ENCODE measurements at places on chromosomes 4 and X.

DNA sequence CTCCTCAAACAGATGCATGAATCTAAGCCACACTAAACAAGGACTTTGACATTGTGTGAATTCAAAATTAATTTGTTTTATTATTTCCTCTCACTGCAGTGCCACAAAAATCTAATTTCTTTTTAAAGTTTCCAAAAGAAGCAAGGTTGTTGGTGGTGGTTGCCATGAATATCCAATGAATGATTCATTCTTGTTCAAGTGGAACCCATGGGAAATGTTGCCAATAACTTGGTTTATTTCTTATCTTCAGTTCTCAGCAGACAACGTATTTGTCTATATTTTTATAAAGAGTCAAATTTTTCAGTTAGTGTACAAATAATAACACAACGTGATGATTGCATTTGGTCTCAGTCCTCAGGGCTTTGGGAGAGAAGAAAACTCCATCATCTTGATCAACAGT lies 309.4 kb upstream of the NOCT start:
- no peak for DNase-seq

DNA sequence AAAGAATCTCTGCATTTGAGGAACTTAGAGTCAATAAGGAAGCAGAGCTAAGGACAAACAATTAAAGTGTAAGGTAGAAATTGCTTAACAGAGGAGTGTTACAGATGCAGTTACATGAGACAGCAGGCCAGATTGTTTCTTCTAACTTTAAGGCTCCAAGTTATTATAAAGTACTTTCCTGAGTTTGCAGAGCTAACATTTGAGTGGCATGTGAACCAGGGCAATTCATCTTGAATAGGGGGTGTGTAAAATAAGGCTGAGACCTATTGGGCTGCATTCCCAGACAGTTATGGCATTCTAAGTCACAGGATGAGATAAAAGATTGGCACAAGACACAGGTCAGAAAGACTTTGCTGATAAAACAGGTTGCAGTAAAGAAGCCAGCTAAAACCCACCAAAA lies 7.6 kb upstream of the LNX1 start:
- DNase-seq, result no peak

DNA sequence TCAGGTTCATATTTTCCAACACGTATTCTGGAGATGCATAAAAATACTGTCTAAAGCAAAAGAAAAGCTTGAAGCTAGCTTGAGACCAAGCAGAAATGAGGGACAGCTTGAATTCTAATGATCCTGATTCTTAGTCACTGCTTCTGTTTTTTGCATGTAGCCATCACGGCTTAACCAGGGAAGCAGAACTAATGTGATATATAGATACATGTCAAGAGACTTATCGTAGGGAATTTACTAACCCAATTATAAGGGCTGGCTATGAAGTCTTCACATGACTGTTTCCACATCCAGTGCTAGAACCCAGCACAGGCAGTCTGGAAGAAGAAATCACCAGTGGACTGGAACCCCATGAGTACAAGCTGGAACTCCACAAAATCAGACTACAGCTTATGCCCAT lies 85.2 kb upstream of the SLIT2 start:
- no peak for DNase-seq

DNA sequence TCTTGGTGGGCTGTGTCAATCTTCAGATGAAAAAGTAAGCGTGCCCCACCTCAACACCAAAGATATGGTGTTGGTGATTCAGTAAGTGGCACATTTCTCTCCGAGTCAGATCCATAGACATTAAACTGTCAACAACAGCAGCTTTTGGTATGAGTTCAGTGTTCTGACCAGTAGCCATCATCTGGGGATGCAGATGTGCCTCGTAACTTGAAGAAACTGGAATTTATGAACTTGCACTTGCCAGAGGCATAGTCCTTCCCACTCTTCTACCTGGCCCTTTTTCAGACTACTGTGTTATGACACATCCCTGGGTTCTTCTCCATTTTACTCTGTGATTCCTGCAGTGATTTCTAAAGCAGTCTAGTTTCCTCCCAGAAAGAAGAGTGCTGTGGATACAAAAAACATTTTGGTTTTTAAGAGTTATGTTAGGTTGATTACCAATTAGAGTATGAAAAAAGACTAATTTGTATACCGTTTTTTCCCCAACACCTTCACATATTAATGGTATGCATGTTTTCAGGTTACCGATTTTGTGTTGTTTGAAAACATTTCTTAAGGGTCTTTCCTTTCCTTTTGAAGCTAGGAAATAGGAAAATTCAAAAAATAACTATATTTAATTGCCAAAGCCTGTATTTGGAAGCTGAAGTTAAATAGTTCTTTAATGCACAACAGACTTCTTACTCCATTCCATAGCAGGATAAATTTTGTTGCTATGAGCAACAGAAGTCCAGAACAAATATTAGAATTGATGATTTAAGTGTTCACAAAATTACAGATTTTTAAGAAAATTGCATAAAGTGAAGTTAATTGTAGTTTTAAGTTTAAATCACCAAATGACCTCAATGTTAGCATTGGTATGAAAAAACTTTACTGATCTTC lies 39.3 kb downstream of the NUDT6 start:
- DNase-seq, result no peak

DNA sequence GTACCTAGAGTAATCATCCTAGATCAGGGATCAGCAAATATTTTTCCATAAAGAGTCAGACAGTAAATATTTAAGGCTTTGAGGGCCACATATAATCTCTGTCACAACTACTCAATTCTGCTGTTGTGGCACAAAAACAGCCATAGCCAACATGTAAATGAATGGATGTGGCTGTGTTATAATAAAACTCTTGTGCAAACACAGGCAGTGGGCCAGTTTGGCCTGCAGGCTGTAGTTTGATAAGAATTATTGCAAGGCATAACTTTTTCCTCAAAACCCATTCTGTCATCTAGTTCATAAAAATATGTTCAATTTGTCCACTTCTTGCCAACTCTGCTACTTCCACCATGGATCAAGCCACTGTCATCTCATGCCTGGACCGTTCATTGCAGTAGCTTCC lies 39.4 kb upstream of the SHROOM4 start:
- no peak for DNase-seq

GRCh38 chr4:24768006-24768405 lies 27.4 kb upstream of the SOD3 start:
- DNase-seq, result peak; percentile 22

- DNase-seq, result no peak
Measured at GRCh38 chrX:44291468-44292092, 51.9 kb downstream of the EFHC2 start.

DNA sequence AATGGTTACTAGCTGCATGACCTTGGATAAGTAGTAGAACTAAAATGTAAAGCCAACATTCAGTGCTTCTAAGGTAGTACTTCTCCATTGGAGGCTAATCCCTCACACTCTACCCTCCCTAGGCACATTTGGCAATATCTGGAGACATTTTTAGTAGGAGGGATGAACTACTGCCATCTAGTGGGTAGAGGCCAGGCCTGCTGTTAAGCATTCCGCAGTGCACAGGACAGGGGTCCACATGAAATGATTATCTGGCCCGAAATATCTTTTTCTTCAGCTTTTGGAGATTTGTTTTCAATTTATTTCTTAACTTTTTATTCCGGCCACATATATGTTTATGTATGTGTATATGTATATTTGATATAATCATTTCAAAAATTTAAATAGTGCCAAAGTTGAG lies 36.0 kb upstream of the SPANXC start:
- no peak for DNase-seq

DNA sequence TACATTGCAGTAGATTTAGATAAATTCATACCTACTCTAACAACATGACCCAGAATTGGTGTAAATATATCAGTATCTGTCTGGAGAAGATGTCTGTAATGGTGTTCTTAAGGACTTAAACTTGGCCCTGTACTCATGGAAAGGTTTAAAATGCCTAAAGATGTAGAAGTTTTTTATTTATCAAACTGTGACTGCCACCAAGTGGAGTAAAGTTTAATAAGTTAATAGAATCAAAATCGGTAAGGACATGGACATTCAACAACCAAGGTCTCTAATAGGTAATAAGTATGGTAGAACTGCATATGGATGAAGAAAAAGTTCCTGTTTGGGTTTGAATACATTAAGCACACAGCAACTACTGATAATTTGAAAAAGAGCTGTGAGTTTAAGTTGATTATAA lies 474.0 kb upstream of the NDST3 start:
- no peak for DNase-seq

- no peak for DNase-seq
Measured at GRCh38 chr4:136438645-136439044, 1093.6 kb downstream of the PCDH18 start.

- DNase-seq, result no peak
Measured at GRCh38 chr4:79395841-79396240, 12.2 kb downstream of the GK2 start.

- DNase-seq, result no peak
Measured at GRCh38 chr4:42234817-42235216, 82.4 kb upstream of the BEND4 start.

- no peak for DNase-seq
Measured at GRCh38 chr4:76564123-76564915, 129.3 kb downstream of the SHROOM3 start.

Measured in NCI-H146 (cell line).